Naive thymus-derived CD8-positive, alpha-beta T cell (primary cell): ENCODE measurements at places on chromosomes 3 and 15.

DNA sequence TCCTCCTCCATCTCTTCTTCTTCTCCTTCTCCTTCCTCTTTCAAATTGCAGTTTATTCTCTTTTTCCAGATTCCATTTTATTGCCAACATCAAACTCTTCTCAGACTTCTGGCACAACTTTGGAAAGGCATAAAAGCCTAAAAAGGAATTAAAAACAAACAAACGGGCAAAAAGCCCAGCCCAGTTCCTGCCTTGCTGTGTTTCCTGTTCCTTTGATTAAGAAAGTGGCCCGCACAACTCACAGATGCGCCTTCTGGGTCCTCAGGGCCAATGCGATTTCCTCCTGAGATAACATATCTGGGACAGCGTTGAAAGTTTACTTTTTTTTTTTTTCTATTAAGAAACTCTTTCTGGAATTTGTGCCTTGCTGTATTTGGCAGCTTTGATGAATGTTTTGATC, 158.7 kb upstream of the UBE3A start:
- no peak for DNase-seq

DNA sequence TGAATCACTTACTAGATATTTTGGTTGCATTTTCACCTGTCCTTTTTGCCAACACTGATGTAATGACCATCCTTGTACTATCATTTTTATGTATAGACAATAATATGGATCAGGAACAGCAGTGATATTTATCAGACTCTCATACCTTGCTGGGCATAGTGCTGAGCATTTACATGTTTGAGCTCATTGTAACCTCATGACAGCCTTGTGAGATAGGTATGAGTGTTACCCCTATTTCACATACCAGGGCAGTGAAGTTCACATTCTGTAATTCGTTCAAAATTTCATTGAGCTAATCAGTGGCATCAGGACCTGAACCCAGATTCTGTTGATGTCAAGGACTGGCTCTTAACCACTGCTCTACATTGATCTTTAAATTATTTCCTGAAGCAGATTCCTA, 221.5 kb upstream of the TBL1XR1 start:
- no peak for DNase-seq

- DNase-seq: no peak
These were observed 10.5 kb downstream of the ADAMTS7 start for GRCh38 chr15:78800806-78801205.

- no peak for DNase-seq
These were observed 617.6 kb upstream of the UBE2E2 start for GRCh38 chr3:22585504-22585903.

DNA sequence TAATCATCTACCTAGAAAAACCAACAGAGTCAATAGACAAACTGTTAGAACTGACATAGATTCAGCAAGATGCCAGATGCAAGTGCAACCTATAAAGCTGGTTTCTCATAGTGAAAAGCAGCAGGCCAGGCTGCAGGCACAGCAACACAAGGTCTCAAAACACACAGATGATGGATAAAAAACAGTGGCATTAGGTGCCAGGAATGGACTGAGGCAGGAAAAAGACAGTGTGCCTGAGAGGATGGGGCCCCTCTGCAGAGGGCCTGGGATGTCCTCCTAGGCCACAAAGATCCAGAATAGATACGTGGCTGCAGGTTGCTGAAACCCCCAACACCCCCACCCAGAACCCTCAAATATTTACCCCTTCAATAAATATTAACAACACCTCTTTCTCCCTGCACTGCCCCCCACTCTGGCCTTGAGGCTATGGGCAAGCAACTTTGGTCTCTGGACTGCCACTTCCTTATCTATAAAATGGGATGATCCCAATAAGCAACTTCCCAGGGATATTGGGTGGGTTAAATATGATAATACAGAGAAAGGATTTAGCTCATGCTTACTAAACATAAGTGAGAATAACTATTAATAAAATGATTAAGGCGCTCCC, 35.2 kb upstream of the FGD5 start:
- DNase-seq: no peak

DNA sequence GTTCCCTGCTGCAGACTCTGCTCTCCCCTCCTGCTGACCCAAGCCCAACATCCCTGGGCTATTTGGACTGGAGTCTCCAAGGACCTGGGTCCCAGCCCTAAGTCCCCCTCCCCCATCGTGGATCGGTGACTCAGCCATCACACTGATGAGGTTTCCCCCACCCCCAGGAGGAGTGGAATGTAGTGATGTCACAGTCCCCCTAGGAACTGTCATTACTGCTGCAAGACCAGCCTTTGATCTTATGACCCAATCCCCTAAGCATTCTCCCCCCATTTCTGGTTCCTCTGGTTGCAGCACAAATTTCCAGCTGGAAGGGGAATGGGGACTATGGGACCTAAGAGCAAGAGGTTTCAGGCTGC, 63.4 kb upstream of the CSPG4 start:
- no peak for DNase-seq

DNA sequence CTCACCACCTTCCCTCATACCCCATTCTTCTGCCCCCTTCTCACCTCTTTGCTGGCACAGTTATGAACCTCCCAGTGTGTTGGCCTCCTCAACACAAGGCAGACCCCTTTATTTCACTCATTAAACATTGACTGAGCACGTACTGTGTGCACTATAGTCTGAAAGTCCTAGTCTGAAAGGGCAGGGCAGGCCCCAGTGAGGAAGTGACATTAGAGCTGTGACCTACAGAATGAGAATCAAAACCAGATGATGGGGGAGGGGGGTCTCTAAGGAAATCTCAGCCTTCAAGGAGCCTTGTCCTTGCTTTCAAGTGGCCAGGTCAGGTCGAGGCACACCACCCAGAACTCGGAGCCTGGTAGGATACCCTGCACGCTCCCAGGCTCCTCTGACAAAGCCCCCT, 3.5 kb downstream of the SLC28A1 start:
- DNase-seq: no peak
